ENCODE measurements at places on chromosomes 3 and 15.

- DNase-seq: no peak
Observed at GRCh38 chr3:184771301-184772127, 40.5 kb upstream of the VPS8 start.

DNA sequence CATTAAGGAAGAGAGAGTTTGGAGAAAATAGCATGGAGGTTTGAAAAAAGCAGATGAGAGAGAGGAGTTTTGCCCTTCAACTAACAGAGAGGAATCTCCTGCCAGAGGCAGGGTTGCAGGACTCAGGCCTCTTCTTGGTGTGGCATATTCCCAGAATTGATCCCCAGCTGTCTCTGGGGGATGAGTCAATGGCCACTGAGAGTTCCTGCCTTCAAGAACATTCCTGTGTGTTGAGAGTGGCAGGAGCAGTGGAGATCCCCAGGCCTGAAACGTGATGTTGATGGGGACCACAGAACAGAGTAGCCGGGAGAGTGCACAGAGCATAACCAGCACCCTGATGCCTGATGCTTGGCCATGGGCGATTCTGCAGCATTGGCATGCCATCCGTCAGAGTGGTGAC is 348.4 kb upstream of the THBS1 start:
- DNase-seq: peak; percentile 93

DNA sequence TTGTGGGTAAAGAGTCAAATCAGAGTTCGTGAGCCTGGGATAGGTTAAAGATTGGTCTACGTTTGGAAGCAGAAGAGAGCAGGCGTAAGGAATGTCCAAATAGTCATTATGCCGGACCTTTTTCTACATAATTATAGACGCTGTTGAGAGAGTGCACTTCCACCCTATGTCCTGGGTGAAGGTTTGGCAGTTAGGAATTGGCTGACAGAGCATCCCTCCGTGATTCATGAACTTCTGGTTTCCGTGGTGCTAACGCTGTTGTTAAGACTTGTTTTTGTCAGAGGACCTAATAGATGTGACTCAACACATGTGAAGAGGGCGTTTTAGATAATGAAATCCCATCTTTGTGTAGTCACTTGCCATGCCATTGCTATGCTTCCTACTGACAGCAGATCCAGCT is 1.1 kb downstream of the EAF1 start:
- peak; percentile 40 for DNase-seq

DNA sequence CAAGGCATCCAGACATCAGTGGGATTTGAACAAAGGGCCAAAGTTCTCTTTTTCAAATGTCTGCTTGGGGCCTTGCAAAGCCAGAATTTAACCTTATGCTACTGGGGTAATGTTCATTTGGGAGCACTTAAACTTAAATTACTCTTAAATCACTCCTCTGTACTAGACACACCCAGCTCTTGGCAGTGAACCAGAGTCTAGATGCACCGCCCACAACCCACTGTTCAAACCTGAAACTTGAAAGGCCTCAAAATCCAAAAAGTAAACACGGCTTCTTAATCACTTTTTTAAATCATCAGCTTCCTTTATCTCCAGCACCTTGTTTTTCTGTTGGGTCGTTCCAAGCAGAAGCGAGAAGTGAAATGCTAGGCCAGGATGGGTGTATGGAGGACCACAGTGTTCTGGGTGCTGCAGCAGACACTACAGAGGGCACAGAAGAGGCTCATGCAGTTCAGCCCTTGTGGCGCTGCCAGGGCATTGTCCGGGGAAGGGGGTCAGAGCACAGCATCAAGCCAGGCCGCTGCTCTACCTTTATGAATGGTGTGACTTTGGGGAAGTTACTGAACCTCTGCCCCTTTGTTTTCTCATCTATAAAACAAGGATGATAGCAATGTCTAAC is 28.8 kb downstream of the MECOM start:
- no peak for DNase-seq

DNA sequence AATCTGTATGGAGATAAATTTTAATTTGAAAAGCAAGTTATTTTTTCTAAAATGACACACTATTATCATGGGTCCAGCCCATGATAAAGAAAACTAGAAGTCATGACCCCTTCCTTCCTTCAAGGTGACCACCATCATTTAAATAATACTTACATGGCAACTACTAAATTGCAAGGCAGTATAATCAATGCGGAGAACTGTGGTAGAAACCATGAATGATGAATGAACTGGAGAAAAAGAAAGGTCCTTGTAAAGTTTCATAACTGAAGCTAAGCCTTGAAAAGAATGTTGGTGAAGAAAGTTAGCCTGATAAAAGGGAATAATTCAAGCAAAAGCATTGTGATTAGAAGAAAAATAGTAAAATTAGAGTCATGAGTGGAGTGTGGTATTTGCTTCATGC is 222.9 kb upstream of the TBC1D5 start:
- no peak for DNase-seq

GRCh38 chr3:61451841-61452240 is 109.5 kb upstream of the PTPRG start:
- peak; percentile 65 for DNase-seq

DNA sequence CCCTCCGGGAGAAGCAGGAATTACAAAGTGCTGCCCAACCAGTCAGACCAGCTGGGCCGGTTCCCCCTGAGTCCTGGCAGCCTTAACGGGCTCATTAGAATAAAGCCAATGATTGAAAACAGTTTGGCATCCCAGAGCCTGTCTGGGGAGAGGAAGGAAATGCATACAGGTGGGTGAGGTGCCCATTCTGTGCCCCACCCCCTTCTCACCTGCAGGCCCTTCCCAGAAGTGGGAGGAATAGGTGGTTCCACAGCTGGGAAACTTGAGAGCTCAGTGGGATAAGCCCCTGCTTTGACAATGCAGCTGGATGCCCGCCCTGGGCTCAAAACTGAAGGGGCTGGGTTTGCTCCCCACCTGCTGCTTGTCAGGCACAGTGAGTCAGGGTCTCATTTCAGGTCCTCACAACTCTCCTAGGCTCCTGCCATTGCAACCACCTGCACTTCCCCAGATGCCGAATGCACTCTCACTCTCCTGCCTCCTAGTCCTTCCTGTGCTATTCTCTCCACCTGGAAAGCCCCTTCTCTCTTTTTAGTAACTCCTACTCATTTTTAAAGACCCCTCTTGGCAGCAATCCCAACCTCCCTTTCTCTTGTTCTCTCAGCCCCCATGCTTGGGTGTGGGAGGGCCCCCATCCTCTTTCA is 5.5 kb upstream of the BUB1B start:
- no peak for DNase-seq

- peak; percentile 98 for DNase-seq
Observed at GRCh38 chr15:67127965-67128364, 62.6 kb downstream of the SMAD3 start.

- DNase-seq: no peak
Observed at GRCh38 chr3:143535994-143536784, 312.1 kb downstream of the SLC9A9 start.

DNA sequence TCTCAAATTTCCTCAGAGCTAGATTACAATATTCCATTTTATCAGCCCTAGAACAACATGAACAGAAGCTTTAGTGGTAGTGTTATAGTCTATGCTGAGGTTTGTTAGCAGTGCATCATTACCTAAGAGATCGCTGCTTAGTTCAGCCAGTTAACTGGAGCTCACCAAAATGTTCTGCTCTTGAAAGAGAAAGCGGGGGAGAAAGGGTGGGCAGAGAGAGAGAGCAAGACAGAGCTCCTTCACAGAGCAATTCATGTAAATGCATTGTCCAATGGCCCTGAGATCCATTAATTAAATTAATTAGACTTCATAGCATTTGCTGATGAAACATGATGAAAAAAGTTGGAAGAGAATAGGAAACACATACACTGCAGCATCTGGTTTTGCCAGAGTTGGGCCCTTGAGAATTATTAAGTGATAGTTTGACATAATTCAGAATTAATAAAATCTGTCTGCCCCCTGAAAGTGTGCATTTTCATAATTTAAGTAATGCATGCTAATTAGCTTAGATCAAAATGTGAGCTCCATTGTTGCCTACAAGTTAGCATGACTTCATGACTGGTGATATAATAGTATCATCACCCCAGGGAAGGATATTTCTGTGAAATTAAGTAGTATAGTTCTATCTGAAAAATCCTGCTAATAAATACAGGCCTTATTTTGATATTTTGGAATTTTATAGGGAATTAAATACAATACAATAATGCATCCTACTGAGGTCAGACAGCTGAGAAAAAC is 86.9 kb upstream of the LYSMD4 start:
- DNase-seq: no peak

GRCh38 chr3:123256256-123256655 is 54.5 kb downstream of the SEC22A start:
- no peak for DNase-seq

GRCh38 chr15:38401106-38401505 is 52.8 kb upstream of the FAM98B start:
- DNase-seq: peak; percentile 54

DNA sequence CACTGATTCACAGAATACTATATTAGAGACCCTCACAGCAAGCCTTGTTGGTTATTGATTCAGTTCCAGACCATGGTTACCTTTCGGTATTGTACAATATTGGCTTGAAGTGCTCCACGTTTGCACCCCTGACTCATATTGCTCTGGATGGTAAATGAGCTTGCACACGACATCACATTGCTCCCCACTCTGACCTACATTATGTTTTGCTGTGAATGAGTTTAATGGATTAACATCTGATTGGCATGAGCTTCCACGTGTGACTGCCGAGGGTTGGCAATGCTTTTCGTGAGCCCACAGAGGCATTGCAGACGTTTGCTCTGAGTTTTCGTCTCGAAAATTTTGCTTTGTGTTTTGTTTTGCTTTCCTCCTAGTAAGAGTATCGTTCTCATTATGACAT is 225.8 kb upstream of the ICE2 start:
- DNase-seq: no peak

GRCh38 chr3:150829408-150829807 is 66.4 kb upstream of the SIAH2 start:
- no peak for DNase-seq

DNA sequence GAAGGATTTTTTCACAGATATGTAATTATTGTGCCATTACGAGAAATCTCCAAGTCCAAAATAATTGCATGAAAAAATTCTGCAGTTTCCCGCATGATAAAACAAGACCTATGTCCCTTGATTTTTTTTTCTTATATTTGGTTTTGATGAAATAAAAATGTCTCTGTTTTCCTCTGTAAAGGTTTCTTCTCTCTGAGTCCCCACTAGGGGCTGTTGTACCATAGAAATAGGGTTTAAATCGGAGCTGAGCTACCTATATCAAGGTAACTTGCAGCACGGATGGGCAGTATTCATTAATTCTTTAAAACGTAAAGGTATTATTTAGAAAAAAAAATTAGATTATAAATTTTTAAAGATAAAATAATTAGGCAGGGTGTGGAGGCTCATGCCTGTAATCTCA is 66.6 kb upstream of the IGF1R start:
- DNase-seq: no peak

DNA sequence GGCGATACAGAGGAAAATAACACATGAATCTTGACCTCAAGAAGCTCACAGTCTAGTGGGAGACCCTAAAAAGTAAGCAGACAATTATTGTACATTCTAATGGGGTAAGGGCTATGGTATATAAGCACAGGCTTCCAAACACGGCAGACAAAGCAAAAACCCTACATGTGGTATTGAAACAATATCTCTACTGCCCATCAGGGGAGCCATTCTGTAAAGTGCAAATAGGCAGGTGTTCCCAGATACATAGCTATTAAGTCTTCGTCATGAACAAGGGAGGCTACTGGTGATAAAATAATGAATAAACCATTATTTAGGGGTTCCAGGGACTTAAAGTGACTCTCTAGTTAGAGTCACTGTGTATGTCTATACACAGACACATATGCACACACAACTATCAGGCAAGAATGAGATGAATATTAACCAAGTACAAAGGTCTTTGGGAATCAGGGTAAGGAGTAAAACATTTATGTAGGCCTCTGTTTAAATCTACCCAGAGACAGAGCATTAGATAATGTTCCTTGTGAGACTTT is 38.7 kb upstream of the ASB14 start:
- DNase-seq: no peak

- DNase-seq: no peak
Observed at GRCh38 chr15:45351227-45351626, 27.1 kb downstream of the GATM start.

DNA sequence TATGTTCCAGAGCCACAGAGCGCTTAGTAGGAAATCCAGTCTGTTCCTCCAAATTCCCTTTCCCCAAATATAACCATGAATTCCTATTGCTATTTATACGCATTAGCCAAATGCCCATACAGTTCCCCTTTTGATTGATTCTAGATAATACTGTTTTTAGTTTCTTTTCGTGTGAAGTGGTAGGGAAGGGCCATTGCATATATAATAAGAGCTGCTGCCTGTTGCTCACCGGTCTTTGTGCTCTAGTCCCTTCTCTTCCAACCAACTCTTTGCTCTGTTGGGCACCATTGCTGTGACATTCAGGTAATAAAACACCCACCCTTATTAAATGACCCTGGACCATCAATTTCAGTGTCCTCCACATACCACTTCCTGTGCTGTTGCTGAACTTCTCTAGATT is 379.9 kb upstream of the KCNMB2 start:
- no peak for DNase-seq

GRCh38 chr3:71744738-71745137 is 8.9 kb upstream of the GPR27 start:
- DNase-seq: no peak

DNA sequence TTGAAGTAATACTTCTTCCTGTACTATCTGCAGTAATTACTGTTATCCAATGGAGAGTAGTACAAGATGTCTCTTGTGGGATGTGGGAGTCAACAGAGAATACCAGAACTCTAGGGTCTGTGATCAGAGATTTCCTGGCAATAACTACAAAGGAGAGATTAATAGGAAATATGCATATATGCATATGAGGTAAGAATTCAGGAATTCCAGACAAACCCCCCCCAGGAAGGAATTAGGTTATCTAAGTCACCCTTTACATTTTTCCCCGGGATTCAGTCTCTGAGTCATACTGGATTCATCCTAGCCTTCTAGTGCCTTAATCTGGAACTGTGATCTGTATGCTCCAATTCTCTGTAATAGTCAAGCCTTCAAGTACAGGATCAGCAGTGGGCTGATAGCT is 49.4 kb downstream of the GTF2E1 start:
- DNase-seq: peak; percentile 90

DNA sequence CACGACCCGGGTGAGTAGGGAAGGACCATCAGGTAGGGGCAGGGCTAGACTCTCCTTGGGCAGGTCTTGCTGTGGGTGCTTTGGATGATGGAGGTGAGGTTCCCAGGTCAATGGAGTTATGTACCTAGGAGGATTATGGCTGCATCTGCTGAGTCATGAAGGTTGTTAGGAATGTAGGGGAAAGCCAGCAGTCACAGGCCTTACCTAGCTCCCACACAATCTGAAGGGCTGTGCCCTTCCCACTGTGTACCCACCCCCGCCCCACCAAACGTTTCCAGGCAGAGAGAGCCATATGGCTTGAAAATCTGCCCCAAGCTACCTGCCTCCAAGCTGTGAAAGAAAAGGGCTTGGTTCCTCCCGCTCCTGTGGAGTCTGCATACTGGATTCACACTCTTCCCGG is 573.4 kb upstream of the DPPA4 start:
- DNase-seq: no peak

- no peak for DNase-seq
Observed at GRCh38 chr3:168416446-168416845, 320.7 kb upstream of the GOLIM4 start.

- DNase-seq: no peak
Observed at GRCh38 chr3:194760494-194761137, 74.9 kb downstream of the FAM43A start.

- DNase-seq: no peak
Observed at GRCh38 chr15:36707884-36708435, 128.5 kb downstream of the CDIN1 start.
